ENCODE measurements at places on chromosomes 12 and 14.

GRCh38 chr12:98724384-98725155 lies 79.5 kb downstream of the APAF1 start:
- DNase-seq = no peak

DNA sequence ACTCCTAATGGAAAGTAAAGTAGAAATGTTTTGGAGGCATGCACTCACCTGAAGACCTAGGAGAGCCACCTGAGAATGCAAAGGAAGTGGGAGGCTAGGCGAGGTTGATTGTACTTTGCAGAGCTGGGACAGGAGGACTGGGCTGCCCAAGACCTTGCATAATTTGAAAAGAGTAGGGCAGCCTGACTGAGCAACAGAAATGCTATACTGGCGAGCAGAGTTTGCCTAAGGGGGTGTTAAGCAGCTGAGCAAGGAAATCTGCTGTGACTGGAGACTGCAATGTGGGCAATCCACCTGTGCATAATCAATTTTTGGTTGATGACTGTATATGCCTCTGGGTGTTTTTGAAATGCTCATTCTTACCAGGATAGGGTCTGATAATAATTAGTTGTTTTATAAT lies 834.1 kb downstream of the TRHDE start:
- DNase-seq = no peak

- no peak for DNase-seq
These were observed 6.4 kb upstream of the GAS2L3 start for GRCh38 chr12:100566887-100567637.

DNA sequence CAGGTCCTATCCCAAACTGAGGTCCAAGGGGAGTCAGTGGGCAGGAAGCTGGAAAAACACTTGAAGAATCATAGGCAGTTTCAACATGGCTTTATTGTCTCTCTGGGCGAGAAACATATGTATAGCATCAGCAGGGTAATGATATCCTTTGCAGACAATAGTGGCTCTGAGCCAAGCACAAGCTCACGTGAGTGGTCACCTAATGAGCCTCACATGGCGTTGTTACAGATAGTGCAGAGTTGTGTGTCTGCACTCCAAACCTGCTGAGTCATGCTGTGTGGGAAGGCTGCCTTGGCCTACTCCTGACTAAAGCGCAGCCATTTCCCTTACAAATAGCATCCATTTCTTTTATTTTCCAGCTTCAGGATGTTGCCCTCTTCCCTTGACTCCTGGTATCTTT lies 105.2 kb upstream of the SYT1 start:
- no peak for DNase-seq

DNA sequence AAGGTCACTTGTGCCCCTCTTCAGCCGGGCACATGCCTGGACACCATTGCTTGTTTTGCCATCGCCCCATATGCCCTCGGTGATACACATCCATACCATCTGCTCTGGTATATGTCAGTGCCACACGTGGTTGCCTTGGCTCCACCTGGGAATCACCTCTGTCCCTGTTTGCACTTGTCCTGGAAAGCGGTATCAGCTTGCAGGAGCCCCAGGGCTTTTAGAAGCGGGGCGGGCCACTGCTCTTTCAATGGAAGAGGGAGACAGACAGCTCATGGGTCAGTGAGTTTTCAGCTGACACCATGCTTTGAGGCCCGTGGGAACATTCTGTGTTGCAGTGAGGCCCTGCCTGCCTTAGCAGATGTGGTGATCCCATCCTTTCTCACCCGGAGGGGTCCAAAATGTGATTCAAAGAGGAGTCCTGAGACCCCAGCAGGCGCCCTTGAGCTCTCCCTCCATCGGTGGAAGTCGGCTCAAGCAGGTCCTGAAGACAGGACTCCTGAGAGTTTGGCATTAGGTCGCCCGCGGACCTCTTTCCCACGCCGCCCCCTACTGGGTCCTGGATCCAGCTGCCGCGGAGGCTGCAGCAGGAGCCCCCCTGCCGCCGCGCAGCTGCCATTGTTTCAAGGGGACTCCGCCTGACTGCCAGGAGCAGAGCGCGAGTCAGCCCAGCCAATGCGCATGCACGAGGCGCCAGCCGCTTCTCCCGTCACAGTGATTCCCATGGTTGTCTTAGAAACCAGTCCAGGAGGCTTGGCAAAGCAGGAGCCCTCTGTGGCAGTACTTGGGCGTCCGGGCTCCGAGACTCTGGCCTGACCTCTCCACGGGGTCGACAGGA lies 773.2 kb upstream of the ALG10B start:
- no peak for DNase-seq

DNA sequence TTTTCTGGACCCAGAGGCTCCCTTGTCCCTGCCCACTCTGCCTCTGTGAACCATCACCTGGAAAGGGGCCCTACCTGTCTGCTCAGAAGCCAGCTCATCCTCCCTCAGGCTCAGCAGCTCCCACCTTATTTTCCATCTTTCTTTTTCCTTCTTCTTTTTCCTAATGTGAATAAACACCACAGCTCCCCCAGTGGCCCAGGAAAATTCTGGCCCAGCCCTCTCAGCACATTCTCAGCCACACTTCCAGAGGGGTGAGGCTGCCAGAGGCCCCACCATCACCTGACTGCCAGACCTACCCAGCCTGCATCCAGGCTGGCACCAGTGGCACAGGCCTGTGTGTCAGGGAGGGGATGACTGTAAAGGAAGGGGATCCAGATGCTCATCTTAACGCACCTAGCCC lies 23.0 kb downstream of the ZFHX2 start:
- no peak for DNase-seq

- DNase-seq = no peak
These were observed 2.1 kb downstream of the PLD4 start for GRCh38 chr14:104926619-104927431.

DNA sequence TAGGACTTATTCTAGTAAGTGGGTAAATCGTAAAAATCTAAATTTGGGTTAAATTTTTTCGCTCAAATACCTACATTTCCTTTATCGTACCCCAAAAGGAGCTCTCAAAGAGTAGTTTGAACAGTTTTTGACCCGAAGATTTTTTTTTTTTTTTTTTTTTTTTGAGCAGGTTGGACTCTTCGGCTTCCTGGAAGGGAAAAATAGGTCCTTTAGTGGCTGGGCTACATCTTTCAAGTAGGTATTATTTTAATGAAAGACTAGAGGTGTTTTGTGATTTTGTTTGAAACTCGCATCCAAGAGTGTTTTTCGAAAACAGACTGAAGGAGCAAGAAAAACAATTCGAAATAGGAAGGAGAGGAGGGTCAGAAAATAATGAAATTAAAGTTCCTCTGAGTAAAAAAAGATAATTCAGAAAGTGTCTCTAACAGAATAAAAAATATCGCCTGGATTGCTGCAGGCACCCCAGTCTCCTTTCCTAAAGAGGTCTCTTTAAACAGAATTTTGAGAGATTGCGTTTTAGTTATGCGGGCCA lies 6.0 kb downstream of the CDKN1B start:
- no peak for DNase-seq

GRCh38 chr14:105086833-105087307 lies 21.6 kb upstream of the GPR132 start:
- peak; percentile 62 for DNase-seq

DNA sequence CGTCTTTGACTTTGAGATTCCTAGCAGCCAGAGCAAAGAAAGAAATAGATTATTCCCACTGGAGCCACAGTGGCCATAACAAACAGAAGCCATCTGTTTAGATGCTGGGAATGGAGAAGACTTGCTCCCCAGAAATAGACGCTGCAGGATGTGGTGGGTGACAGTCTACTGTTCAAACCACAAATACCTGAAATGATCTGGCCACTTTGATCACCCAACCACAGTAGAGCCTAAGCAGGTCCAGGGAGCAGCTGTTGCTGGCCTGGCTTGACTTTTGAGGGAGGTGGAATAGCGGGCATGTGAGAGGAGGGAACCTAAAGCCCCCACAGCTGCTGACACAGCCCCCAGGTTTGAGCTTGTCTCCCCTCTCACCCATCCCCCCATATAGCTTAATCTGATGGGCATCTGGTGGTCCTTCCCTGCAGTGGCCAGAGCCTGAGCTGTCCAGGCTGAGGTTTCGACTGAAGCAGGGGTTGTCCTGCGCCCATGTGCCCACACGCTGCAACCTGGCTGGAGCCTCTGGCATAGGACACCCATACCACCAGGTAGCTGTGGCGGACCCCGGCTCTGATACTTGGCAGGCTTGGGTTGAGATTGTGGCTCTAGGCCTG lies 38.7 kb downstream of the SH2B3 start:
- DNase-seq = no peak

GRCh38 chr12:118238888-118239287 lies 103.0 kb downstream of the PEBP1 start:
- DNase-seq = no peak

GRCh38 chr12:104748790-104749189 lies 209.3 kb downstream of the SLC41A2 start:
- DNase-seq = no peak

- DNase-seq = no peak
These were observed 158.0 kb downstream of the EPS8 start for GRCh38 chr12:15631007-15631715.

GRCh38 chr14:22210026-22210425 lies 379.0 kb downstream of the DAD1 start:
- no peak for DNase-seq

- DNase-seq = no peak
These were observed 43.3 kb downstream of the MMAB start for GRCh38 chr12:109529691-109530640.

- DNase-seq = no peak
These were observed 250.4 kb upstream of the SFSWAP start for GRCh38 chr12:131460520-131460919.

GRCh38 chr14:96897184-96897583 lies 100.0 kb downstream of the VRK1 start:
- DNase-seq = no peak

Data from T-helper 22 cell (primary cell).